ENCODE measurements at places on chromosomes 7 and 10.
A peak's percentile ranks its signal among the peaks of the same experiment; 100 is the strongest.

DNA sequence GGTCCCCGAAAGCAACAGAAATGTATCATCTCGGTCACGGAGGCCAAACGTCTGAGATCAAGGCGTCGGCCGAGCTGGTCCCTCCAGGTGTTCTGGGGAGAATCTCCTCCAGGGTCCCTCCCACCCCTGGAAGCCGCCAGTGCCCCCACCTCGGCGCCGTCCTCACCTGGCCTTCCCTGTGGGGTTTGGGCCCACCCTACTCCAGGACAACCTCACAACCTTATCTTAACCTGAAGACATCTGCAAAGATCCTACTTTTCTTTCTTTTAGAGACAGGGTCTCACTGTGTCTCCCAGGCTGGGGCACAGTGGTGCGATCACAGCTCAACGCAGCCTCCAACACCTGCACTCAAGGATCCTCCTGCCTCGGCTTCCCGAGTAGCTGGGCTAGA is 33.4 kb downstream of the ADAP1 start:
- DNase-seq: peak; percentile 58
- peaks cover 3% of the 10 kb centered on the region for H3K4me1 ChIP-seq
- H3K36me3 ChIP-seq: peaks cover 2% of the 10 kb centered on the region

DNA sequence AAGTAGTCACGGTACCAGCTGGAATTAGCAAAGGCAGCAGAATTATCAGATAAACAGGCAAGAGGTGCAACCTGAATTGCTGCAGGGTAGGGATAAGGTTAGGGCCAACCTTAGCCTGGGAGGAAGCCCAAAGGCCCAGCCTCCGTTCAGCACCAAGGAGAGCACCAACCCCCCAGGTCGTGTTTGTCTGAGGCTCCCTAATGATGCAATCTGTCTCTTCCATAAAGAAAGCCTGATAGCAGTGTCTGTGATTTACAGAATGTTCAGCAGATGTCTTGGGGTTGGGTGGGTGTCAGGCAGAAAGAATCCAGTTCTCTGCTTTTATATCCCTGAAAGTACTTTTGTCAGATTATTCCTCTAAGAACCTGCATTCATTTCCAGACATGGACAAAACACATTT is 328.4 kb upstream of the AOAH start:
- H3K4me1 ChIP-seq: no peaks in the 10 kb centered on the region
- no peak overlapping the region for H3K4me3 ChIP-seq
- H3K27ac ChIP-seq: no peak overlapping the region

- no peak for DNase-seq
- H3K27ac ChIP-seq: no peak overlapping the region
- no peak overlapping the region for H3K4me3 ChIP-seq
- peaks cover 36% of the 10 kb centered on the region for H3K4me1 ChIP-seq
Measured at GRCh38 chr7:132380059-132380458, 196.2 kb downstream of the PLXNA4 start.

- H3K4me3 ChIP-seq: no peak overlapping the region
- DNase-seq: no peak
- no peaks in the 10 kb centered on the region for H3K36me3 ChIP-seq
- no peak overlapping the region for H3K27ac ChIP-seq
- H3K4me1 ChIP-seq: no peaks in the 10 kb centered on the region
Measured at GRCh38 chr7:132871419-132871818, 210.5 kb downstream of the CHCHD3 start.

GRCh38 chr10:70958396-70958795 is 70.0 kb upstream of the PCBD1 start:
- H3K4me3 ChIP-seq: no peak overlapping the region
- H3K27me3 ChIP-seq: no peaks in the 10 kb centered on the region
- no peaks in the 10 kb centered on the region for H3K36me3 ChIP-seq
- H3K4me1 ChIP-seq: no peaks in the 10 kb centered on the region

GRCh38 chr10:3402187-3402751 is 229.7 kb upstream of the PITRM1 start:
- H3K4me1 ChIP-seq: peaks cover 7% of the 10 kb centered on the region
- H3K27me3 ChIP-seq: no peaks in the 10 kb centered on the region
- H3K27ac ChIP-seq: no peak overlapping the region
- H3K36me3 ChIP-seq: no peaks in the 10 kb centered on the region
- no peak for DNase-seq
- H3K4me3 ChIP-seq: no peak overlapping the region

DNA sequence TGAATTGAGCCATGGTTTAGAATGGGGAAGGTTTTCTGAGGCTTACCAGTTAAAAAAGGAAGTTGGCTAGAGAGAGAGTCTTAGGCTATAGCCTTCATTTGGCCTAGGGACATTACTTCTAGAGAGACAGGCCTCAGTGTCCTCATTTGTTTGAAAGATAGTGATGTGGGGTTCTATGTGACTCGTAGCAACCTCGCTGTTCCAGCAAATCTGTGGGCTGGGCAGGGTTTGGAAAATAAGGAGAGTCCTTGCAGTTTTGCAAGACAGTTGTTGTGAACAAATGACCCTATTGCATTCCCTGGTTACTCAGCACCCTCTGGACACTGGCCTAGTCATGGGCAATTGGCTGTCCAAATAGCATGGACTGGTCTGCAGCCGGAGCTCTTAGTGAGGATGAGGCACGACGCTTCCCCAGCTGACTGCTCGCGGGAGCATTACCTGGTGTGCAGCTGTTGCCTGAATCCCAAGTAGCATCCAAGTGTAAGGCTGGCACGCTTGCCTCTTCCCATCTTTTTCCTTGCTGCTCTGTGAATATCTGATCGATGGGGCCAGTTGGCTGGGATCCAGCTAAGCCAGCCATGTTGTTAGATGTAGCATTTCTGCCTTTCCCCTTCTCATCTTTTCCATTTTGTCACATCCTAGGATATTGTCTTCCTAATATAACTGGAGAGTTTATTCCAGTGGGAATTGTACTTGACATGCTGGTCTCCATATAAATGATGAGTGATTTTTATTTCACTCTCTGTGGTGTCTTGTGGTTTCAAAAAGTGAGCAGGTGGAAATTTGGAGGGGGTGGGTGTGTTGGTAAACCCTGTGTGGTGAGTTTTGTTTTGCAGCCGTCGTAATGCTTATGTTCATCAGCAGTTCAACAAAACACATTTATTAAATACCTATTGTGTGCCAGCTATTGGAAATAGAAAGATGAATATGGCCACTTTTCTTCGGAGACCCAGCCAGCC is 99.8 kb downstream of the SND1 start:
- no peak overlapping the region for H3K27ac ChIP-seq
- no peaks in the 10 kb centered on the region for H3K27me3 ChIP-seq
- no peaks in the 10 kb centered on the region for H3K36me3 ChIP-seq

- peak; percentile 5 for DNase-seq
- peaks cover 2% of the 10 kb centered on the region for H3K4me1 ChIP-seq
- no peak overlapping the region for H3K27ac ChIP-seq
- H3K36me3 ChIP-seq: peaks cover 10% of the 10 kb centered on the region
Measured at GRCh38 chr10:28685717-28686116, 8.4 kb downstream of the BAMBI start.

DNA sequence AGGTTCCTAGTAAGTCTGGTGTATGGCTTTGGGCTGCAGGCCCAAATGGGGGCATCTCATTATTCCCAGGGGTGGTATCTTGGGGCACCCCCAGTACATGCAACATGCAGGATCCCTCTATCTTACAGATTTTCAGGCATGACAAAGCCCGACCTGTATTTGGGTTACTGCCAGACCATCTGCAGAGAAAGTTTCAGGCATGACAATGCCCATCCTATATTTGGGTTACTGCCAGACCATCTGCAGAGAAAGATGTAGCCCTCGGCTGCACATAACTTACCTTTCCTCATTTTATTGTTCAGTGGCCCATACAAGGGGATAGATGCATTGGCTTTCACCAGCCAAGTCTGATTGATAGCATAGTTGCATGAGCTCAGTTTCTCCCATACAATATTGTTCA is 112.2 kb upstream of the RAB18 start:
- no peaks in the 10 kb centered on the region for H3K36me3 ChIP-seq
- H3K27me3 ChIP-seq: no peaks in the 10 kb centered on the region
- no peak overlapping the region for H3K4me3 ChIP-seq
- H3K4me1 ChIP-seq: no peaks in the 10 kb centered on the region
- H3K27ac ChIP-seq: no peak overlapping the region

DNA sequence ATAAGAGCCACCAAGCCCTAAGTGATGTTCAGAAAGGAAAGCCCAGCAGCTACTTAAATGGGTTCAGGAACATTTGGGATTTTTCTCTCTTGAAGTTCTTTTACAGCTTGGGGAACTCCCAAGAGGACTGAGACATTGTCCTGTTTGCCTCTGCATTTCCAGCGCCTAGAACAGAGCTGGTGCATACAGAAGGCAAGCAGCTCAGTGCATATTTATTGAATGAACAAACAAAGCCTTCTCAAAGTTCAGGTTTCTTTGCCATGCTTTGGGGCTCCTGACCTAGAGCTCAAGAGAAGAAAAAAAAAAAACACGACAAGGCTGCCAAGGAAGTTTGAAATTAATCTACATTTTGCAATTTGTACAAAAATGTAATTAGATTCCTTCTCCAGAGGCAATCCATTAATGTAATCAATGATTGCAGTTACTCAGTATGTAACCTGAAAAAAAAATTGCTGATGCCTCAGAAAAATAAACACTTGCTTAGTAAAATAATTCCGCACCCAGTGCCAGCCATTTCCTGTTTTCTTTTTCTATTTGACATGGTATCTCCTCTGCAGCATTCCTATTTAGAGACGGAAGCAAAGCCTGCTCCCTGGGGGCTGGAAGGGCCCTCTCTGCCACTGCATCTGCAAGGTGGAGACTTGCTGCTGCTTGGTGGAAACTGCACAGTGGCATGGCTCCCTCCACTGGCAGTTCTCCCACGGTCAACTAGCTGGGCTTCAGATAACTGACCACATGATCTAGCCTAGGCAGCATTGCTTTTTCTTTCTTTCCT is 157.3 kb downstream of the TMEM178B start:
- DNase-seq: no peak
- no peak overlapping the region for H3K4me3 ChIP-seq
- no peak overlapping the region for H3K27ac ChIP-seq
- no peaks in the 10 kb centered on the region for H3K36me3 ChIP-seq
- no peaks in the 10 kb centered on the region for H3K4me1 ChIP-seq
- H3K27me3 ChIP-seq: no peaks in the 10 kb centered on the region

DNA sequence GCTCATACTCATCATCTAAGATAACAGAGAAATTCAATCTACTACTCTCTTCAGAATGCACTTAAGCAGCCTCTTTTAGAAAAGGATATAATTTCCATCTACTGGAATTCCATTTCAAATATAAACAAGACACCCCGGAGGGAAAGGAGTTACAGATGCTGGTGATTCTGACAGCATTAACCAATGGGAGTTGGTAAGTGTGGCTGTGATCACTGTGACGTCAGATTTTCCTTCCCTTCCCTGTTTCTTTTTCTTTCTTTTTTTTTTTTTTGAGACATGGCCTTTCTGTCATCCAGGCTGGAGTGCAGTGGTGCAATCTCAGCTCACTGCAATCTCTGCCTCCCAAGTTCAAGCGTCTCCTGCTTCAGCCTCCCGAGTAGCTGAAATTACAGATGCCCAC is 106.6 kb downstream of the ACTR3B start:
- H3K27me3 ChIP-seq: no peaks in the 10 kb centered on the region
- no peak overlapping the region for H3K4me3 ChIP-seq
- DNase-seq: no peak
- H3K36me3 ChIP-seq: no peaks in the 10 kb centered on the region

DNA sequence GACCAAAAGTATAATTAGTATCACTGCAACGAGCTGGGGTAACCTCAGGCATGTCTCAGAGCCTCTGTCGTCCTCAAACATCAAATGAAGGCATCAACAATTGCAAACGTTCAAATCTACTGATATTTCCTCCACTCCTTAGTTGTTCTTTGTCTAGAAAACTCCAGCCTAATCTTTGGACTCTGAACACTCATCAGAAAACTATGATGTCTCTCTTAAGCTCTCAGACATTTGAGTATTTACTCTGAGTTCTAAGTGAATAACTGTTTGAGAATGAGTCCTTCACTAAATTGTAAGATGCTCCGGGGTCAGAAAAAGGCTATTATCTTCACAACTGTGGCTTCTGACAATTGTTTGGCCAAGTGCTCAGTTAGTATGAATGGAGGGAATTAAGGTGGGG is 536.4 kb downstream of the NRG3 start:
- no peaks in the 10 kb centered on the region for H3K27me3 ChIP-seq
- H3K27ac ChIP-seq: no peak overlapping the region
- no peak for DNase-seq
- H3K4me1 ChIP-seq: no peaks in the 10 kb centered on the region
- no peaks in the 10 kb centered on the region for H3K36me3 ChIP-seq

GRCh38 chr10:45154502-45154901 is 153.8 kb downstream of the ZNF22 start:
- no peak for DNase-seq
- H3K36me3 ChIP-seq: no peaks in the 10 kb centered on the region
- H3K4me3 ChIP-seq: no peak overlapping the region

DNA sequence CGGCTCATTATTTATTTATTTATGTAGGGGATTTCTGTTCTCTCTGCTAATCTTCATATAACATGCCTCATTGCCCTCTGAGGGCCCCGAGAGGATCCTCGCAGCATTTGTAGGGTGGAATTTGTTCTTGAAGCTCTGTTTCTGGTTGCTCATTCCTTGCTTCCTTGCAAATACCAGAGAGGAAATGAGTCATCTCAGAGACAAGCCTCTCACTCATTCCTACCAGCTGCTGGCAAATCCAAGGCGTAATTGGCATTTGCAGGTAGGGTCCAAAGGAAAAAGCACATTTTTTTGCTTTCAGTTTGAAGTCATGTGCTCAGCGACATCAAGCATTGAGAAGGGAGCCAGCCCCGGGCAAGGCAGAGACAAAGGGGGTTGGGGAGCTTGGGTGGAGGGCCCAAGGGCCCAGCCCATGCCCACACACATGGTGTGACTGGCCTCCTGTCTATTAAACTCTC is 501.6 kb downstream of the GALNT17 start:
- H3K27me3 ChIP-seq: no peaks in the 10 kb centered on the region
- no peaks in the 10 kb centered on the region for H3K36me3 ChIP-seq
- no peak for DNase-seq
- H3K4me1 ChIP-seq: no peaks in the 10 kb centered on the region

GRCh38 chr10:113320987-113321386 is 231.9 kb upstream of the HABP2 start:
- H3K4me1 ChIP-seq: no peaks in the 10 kb centered on the region
- no peaks in the 10 kb centered on the region for H3K27me3 ChIP-seq

DNA sequence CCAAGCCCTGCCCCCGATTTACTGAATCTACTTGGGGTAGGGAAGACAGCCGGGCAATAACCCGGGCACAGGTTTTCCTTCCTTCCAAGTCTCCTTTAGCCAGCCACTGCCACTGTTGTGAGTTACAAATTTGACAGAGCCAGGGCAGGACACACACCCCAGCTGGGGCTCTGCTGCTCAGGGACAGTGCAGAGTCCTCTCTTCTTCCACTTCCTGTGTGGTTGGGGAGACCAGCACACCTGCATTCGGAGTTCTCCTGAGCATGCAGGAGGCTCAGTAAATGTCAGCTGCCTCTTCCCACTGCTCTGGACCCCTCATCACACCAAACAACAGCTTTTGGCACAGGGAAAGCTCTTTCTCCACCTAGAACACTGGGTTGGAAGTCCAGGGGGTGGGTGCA is 21.3 kb downstream of the CHST15 start:
- DNase-seq: no peak
- no peaks in the 10 kb centered on the region for H3K4me1 ChIP-seq
- no peaks in the 10 kb centered on the region for H3K27me3 ChIP-seq
- no peak overlapping the region for H3K27ac ChIP-seq
- no peaks in the 10 kb centered on the region for H3K36me3 ChIP-seq
- no peak overlapping the region for H3K4me3 ChIP-seq
